Subcutaneous preadipocyte (primary cell): ENCODE measurements at places on chromosomes 2 and 18. TPM values are rescaled to one million over a fixed set of nuclear protein-coding genes. Genes with fewer than 3 reads are reported as not detected.

Gene AGXT
- total RNA-seq, result not detected in 2 replicates

Gene RAD51AP2
- total RNA-seq, result not detected in 2 replicates

Gene EDAR
- not detected in 2 replicates for total RNA-seq

Gene MAP3K19
- not detected in 2 replicates for total RNA-seq

Gene OSGEPL1
- total RNA-seq, result 11.4 and 13.7 TPM in 2 replicates

Gene GLI2
- 2.6 and 17.4 TPM in 2 replicates for total RNA-seq

Gene SPC25
- 5.1 and 5.7 TPM in 2 replicates for total RNA-seq

Gene PTH2R
- 0.20 and 0.37 TPM in 2 replicates for total RNA-seq

Gene DSG4
- total RNA-seq, result not detected in 2 replicates
